ENCODE measurements at places on chromosomes 11 and 22.

DNA sequence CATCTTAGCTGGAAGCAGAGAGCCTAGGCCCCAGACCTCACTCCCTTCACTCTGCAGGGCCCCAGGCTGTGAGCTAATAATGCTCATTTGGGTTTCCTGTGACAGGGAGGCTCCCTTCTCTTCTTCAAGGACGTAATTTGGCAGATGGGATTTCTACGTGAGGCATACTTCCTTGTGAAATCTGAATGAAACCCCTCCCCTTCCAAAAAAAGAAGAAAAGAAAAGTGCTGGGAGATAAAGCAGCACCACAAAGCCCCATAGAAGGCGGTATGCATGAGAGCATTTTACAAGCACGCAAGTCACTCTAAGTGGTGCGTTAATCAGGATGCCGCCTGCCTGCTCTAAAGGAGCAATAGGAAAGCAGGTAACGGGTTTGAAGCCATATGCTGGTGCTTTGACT lies 5.7 kb downstream of the P2RX3 start:
- no peak for DNase-seq

- DNase-seq: no peak
Observed at GRCh38 chr22:33062361-33062760, 4.2 kb upstream of the SYN3 start.

GRCh38 chr11:36268337-36268985 lies 20.8 kb downstream of the COMMD9 start:
- no peak for DNase-seq

GRCh38 chr11:103779054-103779453 lies 257.4 kb upstream of the DDI1 start:
- no peak for DNase-seq

DNA sequence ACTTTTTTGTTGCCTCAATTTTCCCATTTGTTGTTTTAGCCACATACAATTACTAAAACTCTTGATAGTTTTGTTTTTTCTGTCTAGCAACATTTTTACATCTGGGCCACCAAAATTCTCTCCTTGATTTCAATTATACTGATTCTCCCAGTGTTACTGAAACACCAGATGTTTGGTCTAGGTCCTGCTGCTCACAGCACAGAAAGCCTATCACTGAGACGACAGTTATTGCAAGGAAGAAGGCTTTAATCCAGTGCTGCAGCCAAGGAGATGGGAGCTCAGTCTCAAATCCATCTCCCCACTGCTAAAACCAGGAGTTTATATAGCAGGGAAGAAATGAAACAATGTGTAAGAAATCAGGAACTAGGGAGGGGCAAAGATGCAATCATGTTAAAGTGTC lies 837.7 kb upstream of the CNTN5 start:
- no peak for DNase-seq

- no peak for DNase-seq
Observed at GRCh38 chr22:42072606-42073330, 1.3 kb upstream of the PHETA2 start.

DNA sequence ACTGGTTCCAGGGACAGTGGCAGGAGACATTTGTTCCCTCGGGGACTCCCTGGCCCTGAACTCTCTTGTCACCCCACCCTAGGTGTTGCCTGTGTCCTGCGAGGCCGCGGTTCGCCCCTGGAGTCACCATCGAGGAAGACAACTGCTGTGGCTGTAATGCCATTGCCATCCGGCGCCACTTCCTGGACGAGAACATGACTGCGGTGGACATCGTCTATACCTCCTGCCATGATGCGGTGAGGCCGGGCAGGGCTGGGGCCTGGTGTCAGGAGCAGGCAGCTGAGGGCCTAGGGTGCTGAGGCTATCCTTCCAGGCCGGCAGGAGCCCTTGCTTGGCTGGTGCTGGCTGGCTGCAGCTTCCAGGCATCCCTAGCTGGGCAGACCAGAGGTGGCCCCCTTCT lies 17.7 kb upstream of the MYRF start:
- DNase-seq: no peak

DNA sequence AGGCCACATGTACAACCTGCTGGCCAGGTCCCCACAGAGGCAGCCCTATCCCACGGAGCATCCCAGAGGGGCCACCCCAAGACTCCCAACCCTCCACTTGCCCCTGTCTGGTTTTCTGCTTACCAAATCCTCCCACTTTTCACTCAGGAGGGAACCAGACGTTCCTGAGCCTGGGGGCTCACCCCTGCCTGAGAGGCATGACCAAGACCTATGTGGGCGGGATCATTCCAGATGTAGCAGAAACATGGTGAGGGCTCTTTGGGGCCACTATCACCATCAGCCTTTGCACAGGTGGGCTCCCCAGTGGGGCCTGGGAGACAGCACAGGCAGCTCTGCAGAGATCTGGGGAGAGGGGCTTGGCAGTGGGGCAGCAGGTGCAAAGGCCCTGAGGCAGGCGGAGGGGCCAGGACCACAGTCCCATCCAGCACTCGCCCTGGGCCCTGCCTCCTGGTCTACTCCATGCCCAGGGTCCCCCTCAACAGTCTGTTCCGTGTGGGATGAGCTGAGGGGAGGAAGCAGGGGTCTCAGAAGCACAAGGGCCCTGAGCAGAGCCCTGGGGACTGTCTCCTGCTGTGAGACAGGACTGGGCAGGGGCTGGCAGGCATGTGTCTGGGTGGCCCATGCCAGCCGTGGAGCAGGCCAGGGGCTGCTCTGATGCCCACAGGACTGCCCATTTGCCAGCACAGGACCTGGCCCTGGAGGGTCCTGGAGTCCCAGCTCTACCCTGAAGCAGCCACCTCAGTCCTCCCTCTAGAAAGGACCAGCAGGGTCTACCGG lies 9.4 kb downstream of the PIM3 start:
- DNase-seq: no peak

- no peak for DNase-seq
Observed at GRCh38 chr11:129324533-129325175, 51.0 kb upstream of the BARX2 start.

DNA sequence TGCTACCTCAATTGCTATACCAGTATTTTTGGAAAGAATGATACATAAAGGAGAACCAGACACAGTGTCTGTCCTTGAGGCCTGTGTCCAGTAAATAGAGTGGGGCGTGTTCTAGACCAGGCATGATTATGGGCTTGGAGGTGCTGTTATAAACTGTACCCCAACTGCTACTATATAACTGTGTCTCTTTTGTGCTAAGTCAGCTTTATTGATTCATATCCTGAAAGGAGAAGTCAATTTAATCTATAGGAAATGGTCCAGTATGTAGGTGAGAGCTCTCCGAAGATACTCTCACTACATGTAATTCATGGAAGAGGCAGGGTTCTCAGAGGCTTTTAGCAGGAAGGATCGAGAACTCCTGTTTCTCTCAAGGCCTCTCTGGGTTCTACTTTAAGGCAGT lies 334.3 kb downstream of the TMEM135 start:
- DNase-seq: no peak

GRCh38 chr11:36326524-36327419 lies 30.7 kb downstream of the PRR5L start:
- no peak for DNase-seq

- DNase-seq: no peak
Observed at GRCh38 chr11:45212566-45213315, 66.3 kb downstream of the PRDM11 start.

DNA sequence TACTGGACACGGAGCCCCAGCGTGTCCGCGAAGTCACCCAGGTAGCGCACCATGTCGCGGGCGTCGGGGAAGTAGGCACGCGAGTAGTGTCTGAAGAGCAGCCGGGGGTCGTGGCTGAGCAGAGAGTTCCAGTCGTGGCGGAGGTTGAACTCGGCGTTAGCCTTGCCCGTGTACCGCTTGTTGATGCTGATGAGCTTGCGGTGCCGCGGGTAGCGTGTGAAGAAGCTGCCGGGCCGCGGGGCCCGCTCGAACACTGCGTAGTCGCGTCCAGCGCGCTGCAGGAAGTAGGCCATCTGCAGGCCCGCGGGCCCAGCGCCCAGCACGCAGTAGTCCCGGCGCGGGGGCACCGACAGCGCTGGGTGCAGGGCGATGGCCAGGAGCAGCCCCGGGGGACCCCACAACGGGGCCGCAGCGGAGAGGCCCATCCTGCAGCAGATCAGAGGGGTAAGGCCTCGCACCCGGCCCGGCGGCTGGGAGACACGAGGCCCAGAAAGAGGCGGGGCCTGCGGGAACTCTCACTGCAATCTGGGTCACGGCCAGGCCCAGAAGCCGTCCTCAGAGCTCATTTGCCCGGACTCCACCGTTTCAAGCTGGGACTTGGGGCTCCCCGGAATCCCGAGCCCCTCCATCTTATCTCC lies 723 bp downstream of the FOXRED2 start:
- DNase-seq: no peak

- peak; percentile 23 for DNase-seq
Observed at GRCh38 chr11:44949160-44950030, 1.3 kb downstream of the TP53I11 start.

DNA sequence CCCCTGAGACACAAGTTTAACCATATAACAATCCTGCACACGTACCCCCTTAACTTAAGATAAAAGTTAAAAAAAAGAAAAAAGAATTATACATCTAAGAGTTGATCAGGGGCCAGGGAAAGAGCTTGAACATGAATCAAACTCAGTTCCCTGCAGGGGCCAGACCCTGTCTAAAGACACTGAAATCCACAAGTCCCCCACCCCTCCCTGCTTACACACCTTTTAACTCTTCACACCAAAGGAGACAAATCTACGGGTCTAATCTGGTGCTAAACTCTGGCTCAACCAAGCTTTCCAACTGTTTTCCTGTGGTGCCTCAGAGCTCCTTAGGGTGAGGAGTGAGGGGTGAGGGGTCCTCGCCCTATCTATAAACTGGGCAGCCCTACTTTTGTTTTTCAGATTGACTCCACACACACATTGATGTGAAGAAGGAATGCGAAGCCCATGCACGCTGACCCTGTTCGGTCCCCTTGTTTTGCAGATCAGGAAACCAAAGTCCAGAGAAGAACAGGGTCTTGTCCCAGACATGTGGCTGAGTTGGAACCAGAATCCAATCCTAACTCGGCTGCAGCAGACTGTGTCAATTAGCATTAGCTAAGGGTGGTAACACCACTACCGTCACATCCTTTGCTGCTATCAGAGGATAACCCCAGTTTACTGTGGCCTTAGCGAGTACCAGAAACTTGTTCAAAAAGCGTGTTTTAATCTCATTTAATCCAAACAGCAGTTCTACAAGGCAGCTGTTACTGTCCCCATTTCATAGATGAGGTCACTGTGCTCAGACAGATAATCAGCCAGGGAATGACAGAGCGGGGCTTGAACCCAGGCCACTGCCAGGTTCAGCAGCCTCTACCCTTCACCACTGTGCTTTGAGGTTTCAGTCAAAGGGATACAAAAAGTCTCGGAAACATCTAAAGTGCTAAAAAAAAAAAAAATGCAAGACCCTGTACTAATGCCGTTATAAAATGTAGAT lies 145.2 kb upstream of the SYT13 start:
- no peak for DNase-seq

DNA sequence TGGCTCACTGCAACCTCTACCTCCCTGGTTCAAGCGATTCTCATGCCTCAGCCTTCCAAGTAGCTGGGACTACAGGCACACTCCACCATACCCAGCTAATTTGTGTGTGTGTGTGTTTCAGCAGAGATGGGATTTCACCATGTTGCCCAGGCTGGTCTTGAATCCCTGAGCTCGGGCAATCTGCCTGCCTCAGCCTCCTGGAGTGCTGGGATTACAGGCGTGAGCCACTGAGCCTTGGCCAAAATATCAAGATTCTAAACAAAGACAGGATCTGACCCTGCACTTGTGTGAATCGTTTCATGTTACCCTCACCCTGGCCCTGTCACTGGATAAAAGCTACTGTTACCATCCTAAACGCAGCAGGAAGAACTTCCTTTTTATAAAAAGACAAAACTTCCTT lies 15.6 kb upstream of the THY1 start:
- no peak for DNase-seq

GRCh38 chr11:85530634-85531033 lies 96.5 kb downstream of the DLG2 start:
- DNase-seq: no peak

GRCh38 chr11:64620381-64620971 lies 29.5 kb downstream of the SLC22A12 start:
- DNase-seq: no peak

DNA sequence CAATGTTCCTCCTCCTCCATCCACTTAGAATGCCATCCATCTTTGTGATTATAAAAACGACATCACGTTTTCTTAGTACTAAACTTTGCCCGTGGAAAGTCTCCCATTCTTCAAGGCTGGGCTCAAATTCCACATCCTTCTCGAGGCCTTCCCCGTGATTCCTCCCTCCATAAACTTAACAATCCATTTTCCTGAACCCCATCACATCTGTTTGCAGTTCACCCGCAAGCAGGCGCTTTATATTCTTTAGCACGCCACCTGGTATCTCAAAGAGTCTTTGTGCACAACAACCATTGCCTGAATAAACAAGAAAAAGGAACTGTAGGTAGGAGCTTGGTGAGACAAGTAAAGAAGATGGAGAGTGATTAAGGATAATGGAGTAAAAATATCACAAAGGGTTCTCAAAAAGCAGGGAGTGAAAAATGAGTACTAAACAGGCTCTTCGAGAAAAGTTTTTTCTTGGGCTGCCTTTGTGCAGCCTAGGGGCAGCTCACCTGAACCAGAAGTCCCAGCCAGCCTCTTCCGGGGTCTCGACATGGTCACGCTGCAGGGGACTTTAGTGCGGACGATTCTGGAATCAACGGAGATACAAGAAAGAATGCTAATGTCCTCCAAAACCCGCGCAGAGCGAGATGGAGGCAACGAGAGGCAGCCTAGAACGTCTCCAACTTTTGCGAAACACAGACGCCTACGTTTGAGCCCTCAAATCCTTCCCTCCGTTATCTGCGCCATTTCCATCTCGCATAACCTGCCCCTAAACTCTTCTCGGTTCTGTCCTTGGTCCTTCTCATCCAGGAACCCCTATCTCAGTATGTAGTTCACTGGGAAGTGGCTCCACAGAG lies 585 bp downstream of the THYN1 start:
- DNase-seq: no peak

DNA sequence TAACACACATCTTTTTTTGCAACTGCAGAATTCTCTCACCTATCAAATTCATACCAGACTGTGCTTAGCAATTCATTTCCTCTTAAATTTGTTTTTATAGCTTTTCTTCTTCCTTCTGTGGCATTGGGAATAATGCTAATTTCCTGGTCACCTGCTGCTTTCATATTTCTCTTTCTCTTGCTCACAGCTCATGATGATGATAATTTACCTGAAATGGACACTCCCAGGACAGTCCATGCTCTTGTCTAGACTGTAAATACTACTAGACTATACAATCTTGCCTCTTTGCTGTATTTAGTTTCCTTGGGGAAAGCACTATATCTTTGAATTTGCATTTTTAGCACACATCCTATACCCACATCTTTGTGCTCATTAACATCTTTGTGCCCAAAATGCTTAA lies 15.5 kb downstream of the CASP5 start:
- no peak for DNase-seq

- DNase-seq: peak; percentile 33
Observed at GRCh38 chr22:38871360-38872171, 450 bp downstream of the CBX6 start.

DNA sequence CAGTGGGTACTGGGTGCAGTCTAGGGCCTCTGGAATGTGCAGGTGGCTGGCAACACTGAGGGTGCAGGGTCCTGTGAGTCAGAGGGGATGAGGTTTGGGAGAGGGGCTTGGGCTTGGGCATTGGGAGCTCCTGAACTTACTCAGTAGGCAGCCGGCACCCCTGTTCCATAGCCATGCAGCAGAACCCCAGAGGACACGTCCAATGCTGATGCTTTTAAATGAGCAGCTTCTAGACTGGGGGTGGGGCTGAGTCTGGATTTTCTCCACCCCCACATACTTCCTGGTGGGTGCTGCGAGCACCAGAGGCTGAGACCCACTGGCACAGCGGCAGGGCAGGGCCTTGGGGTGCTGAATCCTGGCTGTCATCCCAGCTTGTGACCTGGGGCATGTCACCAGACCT lies 71.4 kb downstream of the ARHGAP8 start:
- no peak for DNase-seq

Data from activated CD4-positive, alpha-beta T cell treated with anti-CD3 and anti-CD28 coated beads, Interleukin-2, amount 50 U/mL, for 4 hours (primary cell).